Esophagus muscularis mucosa (tissue), 4 donors: ENCODE measurements at places on chromosomes 1 and 21. TPM values are rescaled to one million over a fixed set of nuclear protein-coding genes. Genes with fewer than 3 reads are reported as not detected.

DNA sequence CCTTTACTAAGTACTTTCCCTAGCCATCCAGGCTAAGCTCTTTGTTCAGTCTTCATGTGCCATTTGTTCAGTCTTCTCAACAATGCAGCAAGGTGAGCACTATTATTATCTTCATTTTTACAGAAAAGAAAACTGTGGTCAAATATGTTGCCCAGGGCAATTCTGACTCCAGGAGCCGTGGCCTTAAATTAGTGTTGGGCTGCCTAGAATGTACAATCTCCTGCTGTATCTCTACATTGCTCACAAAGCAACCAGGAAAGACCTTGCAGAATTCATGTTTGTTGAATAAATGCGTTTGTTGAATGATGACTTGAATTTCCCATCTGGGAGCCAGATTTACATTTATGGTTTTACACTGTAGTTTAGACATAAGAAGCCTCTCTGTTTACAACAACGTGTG, 14.2 kb downstream of the CD101 start:
- no peak for DNase-seq

GRCh38 chr1:235073331-235073967, 55.2 kb downstream of the TOMM20 start:
- DNase-seq: no peak

- DNase-seq: no peak
These were observed 182.0 kb downstream of the DYRK1A start for GRCh38 chr21:37548521-37548981.

GRCh38 chr1:48870596-48870995, 93.9 kb upstream of the BEND5 start:
- DNase-seq: no peak

GRCh38 chr21:33496345-33496744, 4.8 kb upstream of the DNAJC28 start:
- DNase-seq: no peak

GRCh38 chr1:209738270-209738669, 17.6 kb upstream of the TRAF3IP3 start:
- DNase-seq: no peak

The FYB2 gene
- not detected for total RNA-seq

- DNase-seq: no peak
These were observed 3.6 kb upstream of the RASSF5 start for GRCh38 chr1:206503591-206504362.

The TMEM54 gene
- 64.6 TPM for total RNA-seq

The CD84 gene
- total RNA-seq: 2.7 TPM

GRCh38 chr1:201553496-201554189, 14.7 kb downstream of the NAV1 start:
- DNase-seq: no peak

- no peak for DNase-seq
These were observed 2.4 kb downstream of the C2CD4D start for GRCh38 chr1:151837197-151837596.

DNA sequence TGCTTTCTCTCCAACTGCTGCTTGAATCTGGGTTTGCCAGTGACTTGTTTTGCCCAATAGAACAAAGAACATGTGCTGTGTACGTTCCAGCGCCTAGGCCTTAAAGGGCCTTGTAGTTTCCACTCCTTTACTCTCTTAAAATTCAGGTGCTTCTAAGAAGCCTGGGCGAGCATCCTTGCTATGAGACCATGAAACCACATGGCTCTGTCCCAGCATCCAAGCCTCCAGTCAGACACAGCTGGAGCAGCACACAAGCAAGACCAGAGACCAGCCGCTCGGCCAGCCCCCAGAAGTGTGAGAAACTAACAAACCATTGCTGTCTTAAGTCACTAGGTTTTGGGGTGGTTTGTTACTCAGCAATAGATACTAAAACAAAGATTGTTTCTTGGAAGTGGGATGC, 15.1 kb downstream of the PLEKHO1 start:
- no peak for DNase-seq

DNA sequence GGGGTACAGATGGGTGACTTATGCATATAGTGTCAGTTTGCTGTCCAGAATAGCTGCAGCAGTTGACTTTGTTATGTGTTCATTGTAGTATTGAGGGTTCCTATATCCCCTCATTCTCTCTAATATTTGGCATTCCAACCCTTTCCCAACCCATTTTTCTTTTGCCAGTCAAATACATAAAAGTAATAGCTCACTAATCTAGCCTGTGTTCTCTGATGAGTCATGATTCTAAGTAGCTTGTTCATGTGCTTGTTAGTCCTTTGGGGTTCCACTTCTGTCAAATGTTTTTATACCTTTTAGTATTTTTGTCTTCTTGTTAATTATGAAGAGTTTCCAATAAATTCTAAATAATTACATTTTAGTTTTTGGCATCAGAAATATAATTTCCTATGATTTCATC, 99.2 kb upstream of the MROH9 start:
- no peak for DNase-seq

GRCh38 chr1:204705888-204706837, 20.6 kb upstream of the LRRN2 start:
- DNase-seq: no peak

GRCh38 chr1:109578947-109579443, 30.6 kb downstream of the GNAI3 start:
- no peak for DNase-seq

DNA sequence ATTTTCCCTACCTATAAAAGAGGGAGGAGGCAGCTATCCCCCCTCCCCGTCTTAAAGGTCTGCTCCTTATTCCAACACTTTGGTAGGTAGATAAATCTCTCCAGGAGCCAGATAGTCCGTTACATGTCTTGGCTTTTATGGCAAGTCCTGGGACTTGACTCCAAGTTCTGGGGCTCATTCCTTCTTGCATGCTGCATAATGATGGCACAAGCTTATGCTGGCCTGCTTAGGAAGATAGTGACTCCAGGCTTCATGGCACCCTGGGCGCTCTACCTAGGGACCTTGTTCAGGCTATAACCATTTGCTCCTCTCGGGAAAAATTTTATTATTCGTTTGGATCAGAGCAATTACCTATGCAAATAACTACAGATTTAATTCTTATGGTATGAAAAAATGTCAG, 3.7 kb downstream of the SLAMF1 start:
- peak; percentile 82 for DNase-seq

DNA sequence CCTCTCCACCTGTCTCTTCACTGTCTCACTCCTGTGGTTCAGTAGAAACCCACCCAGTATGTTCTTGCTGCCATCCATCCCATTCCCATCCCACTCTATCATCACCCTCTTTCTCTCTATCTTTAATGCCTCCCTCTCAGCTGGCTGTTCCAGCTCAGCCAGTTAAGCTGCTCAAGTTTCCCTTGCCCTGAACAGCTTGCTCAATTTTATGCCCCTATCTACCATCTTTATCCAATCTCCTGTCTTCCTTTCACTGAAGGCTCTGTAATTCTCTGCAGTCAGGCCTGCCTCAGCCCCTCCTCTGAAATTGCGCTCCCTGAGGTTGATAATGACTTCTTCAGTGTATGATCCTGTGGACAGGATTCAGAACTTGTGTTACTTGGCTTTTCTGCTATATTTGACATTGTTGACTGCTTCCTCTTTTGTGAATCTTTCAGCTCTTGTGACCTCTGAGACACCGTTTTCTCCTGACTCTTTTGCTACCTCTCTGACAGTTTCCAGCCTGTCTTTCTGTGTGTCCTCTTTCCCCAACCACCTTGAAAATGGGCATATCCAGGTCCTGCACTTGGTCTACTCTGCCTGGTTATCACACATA, 13.9 kb upstream of the BCAR3 start:
- no peak for DNase-seq

- DNase-seq: no peak
These were observed 5.4 kb upstream of the PSMG1 start for GRCh38 chr21:39188521-39189139.

DNA sequence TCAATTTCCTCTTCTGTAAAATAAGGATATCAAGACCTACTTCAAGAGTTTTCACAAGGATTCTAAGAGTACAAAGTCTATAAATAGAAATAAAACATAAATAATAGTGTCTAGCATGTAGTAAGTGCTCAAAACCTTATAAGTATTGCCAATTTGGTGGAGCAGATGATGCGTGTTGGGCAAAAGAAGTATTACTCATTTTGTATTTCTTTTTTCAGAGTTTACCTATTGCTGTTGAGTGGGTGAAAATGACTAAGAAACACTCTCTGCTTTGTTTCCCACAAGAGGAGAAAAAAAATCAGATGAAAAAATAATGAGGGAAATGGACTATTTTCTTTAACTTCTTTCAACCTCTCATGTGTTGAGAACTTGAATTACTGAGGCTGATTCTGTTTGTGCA, 103.3 kb upstream of the KCNK2 start:
- DNase-seq: no peak

- DNase-seq: no peak
These were observed 762.9 kb downstream of the LTN1 start for GRCh38 chr21:28229814-28230213.

DNA sequence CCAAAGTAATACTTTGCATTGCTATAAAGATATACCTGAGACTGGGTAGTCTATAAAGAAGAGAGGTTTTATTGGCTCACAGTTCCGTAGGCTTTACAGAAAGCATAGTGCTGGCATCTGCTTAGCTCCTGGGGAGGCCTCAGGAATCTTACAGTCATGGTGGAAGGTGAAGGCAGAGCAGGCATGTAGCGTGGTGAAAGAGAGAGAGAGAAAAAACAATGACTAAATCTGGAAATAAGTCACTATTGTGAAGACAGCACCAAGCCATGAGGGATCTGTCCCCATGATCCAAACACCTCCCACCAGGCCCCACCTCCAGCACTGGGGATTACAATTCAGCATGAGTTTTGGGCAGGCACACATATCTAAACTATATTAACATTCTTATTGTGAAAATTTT, 30.4 kb downstream of the SLC30A7 start:
- no peak for DNase-seq

The GJB4 gene
- total RNA-seq: not detected

DNA sequence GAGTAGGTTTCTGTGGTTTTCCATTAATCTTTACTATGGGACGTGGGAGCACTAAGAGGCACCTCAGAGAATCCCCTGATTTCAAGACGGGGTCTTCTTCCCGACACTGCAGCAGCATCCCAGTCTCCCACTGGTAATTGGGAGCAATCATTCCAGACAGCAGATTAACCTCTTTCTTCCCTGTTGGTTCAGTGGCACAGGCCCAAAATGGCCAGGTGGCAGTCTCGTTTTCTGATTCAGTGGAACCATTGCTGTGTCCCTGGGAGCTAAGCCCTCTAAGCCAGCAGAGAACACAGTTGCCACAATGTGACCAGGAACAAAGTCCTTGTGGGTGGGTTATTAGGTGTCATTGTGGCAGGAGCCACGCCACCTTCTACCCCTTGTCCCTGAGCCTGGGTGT, 342.1 kb downstream of the MATN1 start:
- no peak for DNase-seq

DNA sequence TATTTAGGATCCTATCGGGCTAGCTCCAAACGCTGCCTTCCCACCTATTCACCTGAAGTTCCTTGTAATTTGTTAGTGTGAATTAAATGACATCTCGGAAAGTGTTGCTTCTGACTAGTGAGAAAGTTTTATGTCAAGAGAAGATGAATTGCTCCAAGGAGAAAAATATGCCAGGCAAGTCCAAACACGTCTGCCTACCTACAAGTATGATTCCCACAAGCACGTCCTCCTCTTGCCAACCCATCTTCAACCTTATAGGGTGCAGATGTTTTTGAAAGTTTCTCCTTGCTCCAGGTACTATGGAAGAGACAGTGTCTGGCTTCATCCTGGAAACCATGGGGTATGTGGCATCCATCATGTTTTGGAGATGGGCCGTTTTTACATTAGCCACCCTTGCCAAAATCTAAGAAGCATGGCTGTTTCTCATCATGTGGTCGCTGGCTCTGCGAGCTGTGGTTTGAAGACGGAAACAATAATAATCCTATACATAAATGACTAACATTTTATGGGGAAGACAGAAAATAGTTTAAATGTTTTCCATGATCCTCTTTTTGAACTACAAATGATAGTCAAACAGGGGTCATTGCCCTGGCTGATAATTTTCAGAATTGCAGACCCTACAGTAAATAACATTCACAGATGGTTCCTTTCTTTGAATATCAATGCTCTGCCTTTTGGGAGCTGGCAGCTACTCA, 505.8 kb downstream of the SMYD3 start:
- no peak for DNase-seq

The FAM131C gene
- not detected for total RNA-seq

The AUNIP gene
- total RNA-seq: not detected
